NCI-H1105 (cell line): ENCODE measurements at places on chromosomes 16 and 17.

GRCh38 chr16:84818133-84818532 lies 1.7 kb upstream of the CRISPLD2 start:
- no peak for DNase-seq

DNA sequence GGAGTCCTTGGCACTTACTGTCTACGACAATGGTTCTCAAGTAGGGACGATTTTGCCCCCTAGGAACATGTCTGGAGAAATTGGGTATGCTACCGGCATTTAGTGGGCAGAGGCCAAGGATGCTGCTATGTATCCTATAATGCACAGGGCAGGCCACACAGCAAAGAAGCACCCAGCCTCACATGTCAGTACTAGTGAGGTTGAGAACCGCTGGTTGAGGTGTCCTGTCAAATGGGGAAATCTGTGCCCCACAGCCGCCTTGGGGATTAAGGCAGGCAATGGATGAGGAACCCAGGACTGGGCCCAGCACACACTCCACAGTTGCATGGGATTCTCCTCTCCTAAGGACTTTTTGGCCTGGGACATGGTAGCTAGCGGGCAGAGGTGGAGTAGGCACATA lies 86.7 kb upstream of the TOB1 start:
- DNase-seq: no peak

GRCh38 chr17:50482516-50482915 lies 3.9 kb downstream of the RSAD1 start:
- peak; percentile 62 for DNase-seq

DNA sequence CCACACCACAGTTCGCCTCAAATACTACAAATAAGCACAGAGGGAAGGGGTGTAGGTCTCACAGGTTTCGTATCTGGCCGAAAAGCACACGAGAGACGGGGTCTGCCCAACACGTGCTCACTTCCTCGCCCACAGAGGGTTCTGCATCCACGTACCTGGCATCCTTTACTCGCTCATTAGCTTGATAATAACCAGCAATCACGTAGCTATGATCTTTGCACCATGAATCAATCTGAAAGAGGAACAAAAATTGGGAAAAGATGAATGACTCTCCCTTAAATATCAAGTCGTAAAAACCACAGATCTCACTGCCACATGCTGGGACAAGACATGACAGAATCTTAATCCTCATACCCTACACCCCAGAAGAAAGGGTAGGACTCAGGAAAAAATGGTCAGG lies 10.5 kb downstream of the EMC8 start:
- no peak for DNase-seq

- DNase-seq: no peak
Observed at GRCh38 chr17:42184713-42185620, at the start of gene HCRT. TSS of gene HCRT (minus strand) at chr17:42185452. CDS start at chr17:42185365, 87 bp downstream.

- DNase-seq: no peak
Observed at GRCh38 chr16:70805787-70806186, 4.8 kb upstream of the VAC14 start.

DNA sequence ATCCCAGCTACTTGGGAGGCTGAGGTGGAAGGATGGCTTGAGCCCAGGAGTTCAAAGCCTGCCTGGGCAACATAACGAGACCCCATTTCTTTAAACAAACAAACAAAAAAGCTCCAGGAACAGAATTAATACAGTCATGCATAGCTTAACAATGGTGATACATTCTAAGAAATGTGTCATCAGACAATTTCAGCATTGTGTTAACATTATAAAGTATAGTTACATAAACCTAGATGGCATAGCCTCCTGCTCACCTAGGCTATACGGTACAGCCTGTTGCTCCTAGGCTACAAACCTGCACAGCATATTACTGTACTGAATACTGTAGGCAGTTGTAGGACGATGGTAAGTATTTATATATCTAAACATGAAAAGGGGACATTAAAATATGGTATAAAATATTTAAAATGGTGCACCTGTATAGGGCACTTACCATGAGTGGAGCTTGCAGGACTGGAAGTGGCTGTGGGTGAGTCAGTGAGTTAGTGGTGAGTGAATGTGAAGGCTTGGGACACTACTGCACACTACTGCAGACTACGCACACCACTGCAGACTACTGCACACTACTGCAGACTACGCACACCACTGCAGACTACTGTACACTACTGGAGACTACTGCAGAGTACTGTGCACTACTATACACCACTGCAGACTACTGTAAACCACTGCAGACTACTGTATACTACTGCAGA lies 74.6 kb downstream of the TMC6 start:
- no peak for DNase-seq

- DNase-seq: no peak
Observed at GRCh38 chr16:47787696-47788095, 326.6 kb downstream of the PHKB start.

GRCh38 chr17:65467156-65467555 lies 94.3 kb downstream of the AXIN2 start:
- DNase-seq: no peak

GRCh38 chr17:2378905-2379304 lies 22.0 kb downstream of the MNT start:
- no peak for DNase-seq

DNA sequence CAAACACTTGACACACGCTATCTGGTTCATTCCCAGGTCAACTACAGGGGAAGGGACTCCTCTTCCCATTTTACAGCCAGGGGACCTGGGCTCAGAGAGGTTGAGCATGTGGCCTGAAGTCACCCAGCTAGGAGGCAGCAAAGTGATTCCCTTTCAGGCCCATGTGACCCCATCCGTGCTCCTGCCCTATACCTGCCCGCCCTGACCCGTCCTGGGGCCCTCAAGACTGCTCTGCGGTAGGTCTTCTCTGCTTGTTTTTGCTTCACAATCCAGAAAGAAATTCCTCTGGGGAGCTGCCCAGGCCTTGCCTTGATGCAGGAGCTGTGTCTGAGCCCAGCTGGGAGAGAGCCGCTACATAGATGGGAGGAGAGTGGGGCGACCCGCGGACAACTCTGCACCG lies 161.4 kb downstream of the SDK2 start:
- no peak for DNase-seq

GRCh38 chr17:41682631-41683030 lies 6.1 kb upstream of the EIF1 start:
- DNase-seq: no peak

DNA sequence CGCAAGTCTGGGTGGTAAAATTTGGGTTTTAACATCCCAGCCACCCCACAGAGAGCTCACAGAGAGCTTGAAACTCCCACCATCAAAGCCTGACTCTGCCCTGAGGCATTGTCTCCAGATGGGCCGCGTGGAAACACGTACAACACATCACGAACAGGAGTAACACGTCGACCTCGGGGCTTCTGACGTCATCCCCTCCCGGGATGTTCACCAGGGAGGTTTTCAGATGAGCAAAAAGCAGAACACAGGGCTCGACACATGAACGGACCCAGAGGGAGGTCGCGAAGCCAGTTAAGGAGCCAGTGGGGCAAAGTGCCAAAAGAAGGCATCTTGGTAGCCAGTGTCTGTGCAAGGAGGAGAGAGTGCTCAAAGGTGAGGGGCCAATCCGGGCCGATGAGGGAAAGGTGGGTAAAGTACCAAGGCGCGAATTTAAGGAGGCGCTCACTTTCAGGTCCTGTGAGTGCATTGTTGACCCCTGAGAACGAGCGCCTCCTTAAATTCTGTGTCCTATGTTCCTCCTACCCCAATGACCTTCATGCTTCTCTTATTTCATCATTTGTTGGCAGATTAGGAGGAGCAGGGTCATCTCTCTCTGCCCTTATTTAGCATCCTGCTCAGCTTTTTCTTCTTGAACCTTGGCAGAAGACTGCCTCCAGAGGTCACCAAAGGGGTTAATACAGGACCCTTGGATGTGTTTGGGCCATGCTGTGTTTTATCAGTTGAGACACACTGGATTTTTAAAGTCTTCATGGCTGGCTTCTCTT lies 5.6 kb downstream of the RCVRN start:
- DNase-seq: no peak

- DNase-seq: no peak
Observed at GRCh38 chr17:80759377-80759673, 214.7 kb downstream of the RPTOR start.

DNA sequence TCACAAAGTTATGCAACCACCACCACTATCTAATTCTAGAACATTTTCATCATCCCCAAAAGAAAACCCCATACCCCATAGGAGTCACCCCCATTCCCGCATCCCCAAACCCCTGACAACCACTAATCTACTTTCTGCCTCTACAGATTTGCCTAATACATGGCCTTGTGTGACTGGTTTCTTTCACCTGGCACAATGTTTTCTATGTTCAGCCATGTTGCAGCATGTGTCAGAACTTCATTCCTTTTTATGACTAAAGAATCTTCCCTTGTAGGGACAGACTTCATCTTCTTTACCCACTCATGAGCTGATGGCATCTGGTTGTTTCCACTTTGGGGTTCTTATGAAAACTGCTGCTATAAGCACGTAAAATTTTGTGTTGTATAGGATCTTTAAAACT lies 34.6 kb downstream of the CYTH1 start:
- no peak for DNase-seq

DNA sequence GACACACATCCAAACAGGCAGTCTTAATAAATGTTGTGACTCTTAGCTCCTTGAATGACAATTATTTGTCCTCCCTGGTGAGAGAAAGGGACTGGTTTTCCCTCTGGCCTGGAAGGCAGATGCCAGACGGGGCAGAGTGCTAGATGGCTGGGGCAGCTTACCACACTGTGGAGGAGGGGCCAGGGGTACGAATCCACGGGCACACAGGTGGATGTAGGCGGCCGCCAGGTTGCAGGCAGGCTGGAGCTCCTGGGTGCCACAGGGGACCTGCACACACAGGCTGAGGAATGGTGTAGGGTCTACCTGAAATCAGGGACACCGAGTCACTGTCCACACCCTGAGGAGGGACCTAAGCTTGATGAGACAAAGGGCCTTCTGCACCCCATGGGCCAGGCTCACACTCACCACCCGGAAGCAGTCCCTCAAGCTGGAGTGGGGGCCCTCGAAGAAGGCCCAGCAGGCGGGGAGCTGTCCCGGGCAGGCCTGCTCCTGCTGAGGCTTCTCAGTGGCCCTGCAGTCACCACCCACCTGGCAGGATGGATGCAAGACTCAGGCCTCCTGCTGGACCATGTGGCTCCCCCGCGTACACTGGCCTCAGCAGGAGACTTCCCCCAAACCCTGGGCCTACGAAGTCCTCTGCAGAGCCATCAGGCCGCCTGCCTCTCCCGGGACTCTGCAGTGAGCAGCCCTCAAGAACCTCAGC lies 38.4 kb downstream of the RMI2 start:
- DNase-seq: no peak
